MV-4-11 (cell line): ENCODE measurements at places on chromosomes 6 and 20.
A peak's percentile ranks its signal among the peaks of the same experiment; 100 is the strongest.

DNA sequence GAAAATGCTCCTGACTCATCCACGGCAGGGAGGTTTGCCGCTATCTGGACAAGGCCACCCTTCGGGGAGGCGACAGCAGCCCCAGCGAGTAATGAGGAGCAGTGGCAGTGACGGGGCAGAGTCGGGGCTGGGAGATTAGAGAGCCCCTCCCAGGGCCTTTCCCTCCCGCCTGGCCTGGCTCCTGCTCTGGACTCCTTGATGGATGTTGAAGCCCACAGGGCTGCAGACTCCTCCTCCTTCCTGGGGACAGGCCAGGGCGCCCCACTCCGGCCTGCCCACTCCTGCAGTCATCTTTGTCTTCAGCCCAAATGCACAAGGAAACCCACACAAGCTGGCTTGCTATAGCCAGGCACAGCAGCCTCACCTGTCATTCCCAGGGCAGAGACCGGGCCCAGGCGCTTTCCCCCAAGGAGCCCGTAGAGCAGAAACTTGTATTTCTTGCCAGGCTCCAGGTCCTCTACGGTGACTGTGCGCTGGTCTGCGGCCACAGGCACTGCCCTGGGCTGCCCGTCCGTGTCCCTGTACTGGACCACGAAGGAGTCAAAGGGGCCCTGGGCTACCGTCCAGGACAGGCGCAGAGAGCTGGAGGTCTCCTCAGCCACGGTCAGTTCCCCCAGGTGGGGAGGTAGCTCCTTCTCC, 7.7 kb downstream of the CYP21A2 start:
- no peak for DNase-seq

- DNase-seq, result no peak
These were observed 54.8 kb downstream of the MEI4 start for GRCh38 chr6:77707603-77708002.

- DNase-seq, result no peak
These were observed 336.8 kb upstream of the MANEA start for GRCh38 chr6:95240514-95240913.

DNA sequence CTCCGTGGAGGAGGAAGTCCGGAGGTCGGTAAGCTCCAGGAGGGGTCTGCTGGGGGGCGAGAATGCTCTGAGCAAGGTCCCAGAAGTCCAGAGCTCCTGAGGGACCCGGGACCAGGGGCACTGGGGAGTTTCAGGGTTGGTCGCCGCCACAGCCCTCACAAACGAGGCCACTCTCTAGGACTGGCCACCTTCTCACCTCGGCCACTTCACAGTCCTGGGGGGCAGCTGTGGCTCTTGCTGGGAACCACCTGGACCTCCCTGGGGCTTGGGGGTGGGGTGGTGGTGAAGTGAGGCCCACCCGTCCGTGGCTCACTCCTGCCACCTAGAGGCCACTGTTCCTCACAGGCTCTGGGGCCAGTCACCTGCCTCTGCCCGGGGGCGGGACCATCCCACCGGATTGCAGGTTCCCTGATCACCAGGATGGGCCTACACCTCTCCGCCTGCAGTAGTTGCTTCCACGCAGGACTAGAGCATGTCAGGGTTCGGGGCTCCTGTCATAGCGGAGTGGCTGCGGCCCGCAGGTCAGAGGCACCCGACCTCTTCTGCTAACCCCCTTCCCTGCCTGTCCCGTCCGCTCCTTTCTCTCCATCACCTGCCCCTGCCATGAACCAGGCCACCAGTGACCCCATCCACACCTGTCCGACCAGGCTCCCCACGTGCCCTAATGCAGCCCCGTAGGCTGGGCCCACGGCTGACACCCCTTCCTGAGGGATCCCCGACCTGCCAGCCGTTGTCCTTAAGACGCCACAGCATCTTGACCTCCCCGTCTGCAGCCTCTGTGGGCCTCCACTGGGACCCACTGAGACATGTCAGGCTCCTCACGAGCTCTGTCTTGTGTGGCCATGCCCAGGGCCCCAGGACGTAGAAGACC, 5.1 kb upstream of the TCEA2 start:
- peak; percentile 33 for DNase-seq

DNA sequence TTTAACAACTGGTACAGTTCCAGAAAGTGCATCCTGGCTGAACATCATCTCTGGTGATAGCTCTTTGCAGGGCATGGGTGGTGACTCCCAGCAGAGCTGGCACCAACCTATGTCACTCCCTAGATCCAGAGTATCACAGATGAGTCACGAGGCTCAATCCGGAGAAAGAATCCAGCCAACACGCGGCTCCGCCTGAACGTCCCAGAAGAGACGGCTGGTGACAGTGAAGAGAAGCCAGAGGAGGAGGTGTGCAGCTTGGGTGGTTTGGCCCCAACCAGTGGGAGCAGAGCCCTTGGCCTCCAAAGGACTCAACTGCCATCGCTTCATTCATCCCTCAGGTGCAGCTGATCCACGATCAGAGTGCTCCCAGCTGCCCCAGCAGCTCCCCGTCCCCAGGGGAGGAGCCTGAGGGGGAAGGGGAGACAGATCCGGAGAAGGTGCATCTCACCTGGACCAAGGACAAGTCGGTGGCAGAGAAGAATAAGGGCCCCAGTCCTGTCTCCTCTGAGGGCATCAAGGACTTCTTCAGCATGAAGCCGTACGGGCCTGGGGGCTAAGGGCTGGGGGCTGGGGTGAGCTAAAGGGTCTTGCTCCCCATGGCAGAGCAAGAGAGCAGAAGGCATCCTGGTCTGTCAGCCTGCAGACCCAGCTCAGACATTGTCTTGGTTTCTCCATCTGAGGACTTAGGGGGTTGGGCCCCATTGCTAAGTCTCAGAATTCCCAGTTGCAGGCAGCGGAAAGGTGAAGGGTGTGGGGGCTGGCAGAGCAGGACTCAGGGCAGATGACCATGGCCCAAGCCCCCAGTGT, 27.2 kb downstream of the SLC12A5 start:
- no peak for DNase-seq

- DNase-seq, result peak; percentile 10
These were observed 229.4 kb downstream of the ALDH8A1 start for GRCh38 chr6:134720353-134721059.

DNA sequence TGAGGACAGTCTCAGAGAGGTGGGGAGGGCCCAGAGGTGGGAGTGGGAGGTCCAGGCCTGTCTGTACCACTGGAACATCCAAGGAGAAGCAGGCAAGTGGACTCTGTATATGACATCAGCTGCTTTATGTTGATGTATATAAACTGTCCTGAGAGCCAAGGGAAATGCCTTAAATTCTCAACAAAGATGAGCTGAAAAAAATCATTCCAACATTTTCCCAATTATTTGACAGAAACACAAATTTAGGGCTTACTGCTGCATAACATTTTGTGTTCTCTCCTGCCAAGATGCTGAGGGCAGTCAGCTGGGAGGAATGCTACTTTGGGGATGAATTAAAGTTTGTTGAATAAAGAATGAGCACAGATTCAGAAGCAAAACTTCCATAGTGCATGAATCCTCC, 52.8 kb downstream of the FOXC1 start:
- DNase-seq, result no peak

DNA sequence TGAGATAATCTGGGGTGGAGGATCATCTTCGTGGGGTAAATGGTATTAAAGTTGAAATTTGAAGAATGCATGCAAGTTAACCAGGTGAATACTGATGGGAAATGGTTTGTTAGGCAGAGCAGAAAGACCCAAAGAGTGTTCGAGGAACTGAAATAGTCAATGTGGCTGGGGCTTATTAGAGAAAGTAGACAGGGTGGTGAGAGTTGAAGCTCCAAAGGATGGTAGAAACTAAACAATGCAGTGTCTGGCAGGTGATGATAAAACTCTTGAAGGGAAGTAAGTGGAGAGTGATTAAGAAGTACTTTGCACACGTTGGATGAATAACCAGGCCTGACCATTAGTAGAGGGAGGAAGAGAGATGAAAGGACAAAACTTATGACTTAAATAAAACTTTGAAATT, 39.8 kb upstream of the CENPW start:
- DNase-seq, result no peak

- DNase-seq, result no peak
These were observed 226.9 kb downstream of the TTLL2 start for GRCh38 chr6:167551628-167552257.

DNA sequence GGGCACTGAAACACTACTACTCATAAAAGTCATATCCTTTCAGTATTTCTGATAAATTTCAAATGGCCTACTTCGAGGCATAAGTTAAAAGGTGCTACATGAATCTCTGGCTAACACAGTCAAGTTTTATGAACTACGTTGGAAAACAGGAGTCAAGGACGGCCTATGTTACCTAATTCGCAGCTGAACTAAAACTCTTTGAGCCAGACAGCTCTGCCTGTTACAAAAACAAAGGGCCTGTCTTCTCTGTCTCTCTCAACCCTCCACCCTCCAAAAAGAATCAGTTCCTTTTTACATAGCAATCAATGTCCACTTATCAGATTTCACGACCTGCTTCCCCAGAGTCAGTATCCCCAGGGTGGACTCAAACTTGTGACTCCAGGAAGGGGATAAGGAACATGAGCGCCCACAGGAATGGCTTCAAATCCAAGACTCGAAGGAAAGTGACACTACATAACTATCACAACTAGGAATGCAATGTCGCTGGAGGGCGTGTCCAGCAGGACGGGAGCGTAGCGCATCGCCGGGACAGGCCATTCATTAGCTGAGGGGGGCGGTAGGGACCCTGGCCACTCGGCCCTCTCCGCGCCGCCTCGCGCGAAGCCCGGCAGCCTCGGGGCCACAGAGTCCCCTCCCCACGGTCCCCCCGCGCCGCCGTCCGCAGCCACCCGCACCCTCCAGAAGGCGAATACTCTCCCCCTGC, 591 bp downstream of the IBTK start:
- peak; percentile 55 for DNase-seq

DNA sequence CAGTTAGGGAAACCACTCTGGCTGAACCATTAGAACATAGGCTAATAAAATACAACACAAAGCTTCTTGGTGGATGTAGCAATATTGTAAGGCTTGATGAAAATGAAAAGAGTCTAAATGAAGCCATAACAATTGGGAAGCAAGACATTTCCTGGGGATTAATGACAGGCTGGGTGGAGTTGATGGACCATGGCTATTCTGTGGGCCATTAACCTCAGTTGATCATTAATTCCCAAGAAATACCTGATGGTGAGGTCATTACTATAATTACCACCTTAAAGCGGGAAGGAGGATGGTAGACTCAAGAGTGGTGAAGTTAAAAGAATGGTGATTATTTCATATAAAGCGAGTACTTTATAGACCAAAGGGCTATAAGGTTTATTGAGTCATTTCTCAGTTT, 455.8 kb upstream of the MAP3K7 start:
- DNase-seq, result no peak

- no peak for DNase-seq
These were observed 347.3 kb downstream of the THBS2 start for GRCh38 chr6:168906391-168906790.

- no peak for DNase-seq
These were observed 20.4 kb downstream of the BHLHE23 start for GRCh38 chr20:62986257-62986800.

- no peak for DNase-seq
These were observed 249.1 kb downstream of the OGFRL1 start for GRCh38 chr6:71537717-71538116.

- DNase-seq, result no peak
These were observed 210.4 kb downstream of the KCNQ5 start for GRCh38 chr6:72832271-72832670.

- peak; percentile 39 for DNase-seq
These were observed 94.5 kb downstream of the HTR1B start for GRCh38 chr6:77368660-77369313.

GRCh38 chr6:169858935-169859351, 107.5 kb downstream of the ERMARD start:
- DNase-seq, result no peak

- no peak for DNase-seq
These were observed 137.9 kb downstream of the DTNBP1 start for GRCh38 chr6:15524861-15525401.

DNA sequence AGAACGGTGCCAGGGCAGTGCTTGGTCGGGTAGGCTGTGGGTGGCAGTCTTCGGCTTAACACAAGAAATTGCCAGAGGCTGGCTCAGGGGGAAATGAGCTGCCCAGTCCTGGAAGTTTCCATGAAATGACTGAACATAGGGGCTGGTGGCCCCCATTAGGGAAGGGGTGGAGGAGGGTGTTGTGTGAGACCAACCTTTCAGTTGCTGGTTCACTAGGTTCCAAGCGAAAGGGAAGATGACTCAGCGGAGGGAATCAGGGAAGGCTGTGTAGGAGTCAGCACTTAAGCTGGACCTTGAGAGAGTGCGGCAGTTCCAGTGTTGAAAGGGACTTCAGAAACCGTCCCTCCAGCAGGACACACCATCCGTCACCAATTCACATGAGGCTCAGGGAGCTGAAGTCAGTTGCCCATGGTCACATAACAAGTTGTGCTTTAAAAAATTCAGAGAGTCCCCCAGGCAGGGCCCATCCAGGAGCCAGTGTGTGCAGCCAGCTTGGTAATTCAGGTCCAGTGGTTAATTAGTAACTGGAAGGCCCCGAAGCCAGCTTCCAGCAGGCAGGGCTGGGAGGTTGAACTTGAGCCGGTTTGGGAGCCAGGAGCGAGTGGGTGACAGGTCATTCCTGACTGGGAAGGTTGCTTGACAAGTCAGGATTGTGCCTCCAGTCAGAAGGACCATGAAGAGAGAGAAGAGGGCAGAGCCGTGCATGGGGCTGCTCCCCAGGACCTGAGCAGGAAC, at the start of gene SGK2:
Gene SGK2, plus strand, starts transcription at position 616 of the 735 bp plus-strand sequence. CDS start 7,469 bp downstream, outside the sequence.
- DNase-seq, result no peak

GRCh38 chr20:7416382-7416781, 523.9 kb downstream of the HAO1 start:
- DNase-seq, result no peak
